ENCODE measurements at places on chromosomes 4 and X.

DNA sequence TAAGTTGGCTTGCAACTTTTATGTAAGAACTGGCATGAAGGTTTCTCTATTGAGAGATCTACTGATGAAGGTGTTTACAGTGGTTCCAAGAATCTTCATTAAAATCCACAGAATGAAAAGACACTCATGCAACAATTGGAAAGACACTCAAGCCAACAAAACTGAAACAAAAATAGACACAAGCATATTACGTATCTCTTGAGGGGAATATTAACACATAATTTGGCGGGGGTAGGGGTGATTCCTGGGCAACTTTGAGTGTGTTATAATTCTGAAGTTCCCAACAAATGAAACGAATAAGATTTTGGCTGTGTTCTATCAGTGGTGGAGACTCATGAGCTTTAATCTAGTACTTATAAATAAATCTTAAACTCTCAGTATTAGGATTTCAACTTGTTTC is 75.1 kb downstream of the SPATA18 start:
- no peak for DNase-seq

GRCh38 chr4:82373486-82373815 is 340 bp downstream of the HNRNPD start:
- DNase-seq, result no peak

- DNase-seq, result no peak
Observed at GRCh38 chr4:185734214-185734613, 77.8 kb downstream of the SORBS2 start.

- no peak for DNase-seq
Observed at GRCh38 chrX:105302246-105302645, 81.8 kb upstream of the TEX13A start.
